NCI-H2171 (cell line): ENCODE measurements at places on chromosomes 11 and 22.

- DNase-seq = no peak
Measured at GRCh38 chr11:31826536-31827438, 15.7 kb upstream of the PAX6 start.

GRCh38 chr22:23106344-23106743 lies 35.4 kb downstream of the RSPH14 start:
- DNase-seq = no peak

DNA sequence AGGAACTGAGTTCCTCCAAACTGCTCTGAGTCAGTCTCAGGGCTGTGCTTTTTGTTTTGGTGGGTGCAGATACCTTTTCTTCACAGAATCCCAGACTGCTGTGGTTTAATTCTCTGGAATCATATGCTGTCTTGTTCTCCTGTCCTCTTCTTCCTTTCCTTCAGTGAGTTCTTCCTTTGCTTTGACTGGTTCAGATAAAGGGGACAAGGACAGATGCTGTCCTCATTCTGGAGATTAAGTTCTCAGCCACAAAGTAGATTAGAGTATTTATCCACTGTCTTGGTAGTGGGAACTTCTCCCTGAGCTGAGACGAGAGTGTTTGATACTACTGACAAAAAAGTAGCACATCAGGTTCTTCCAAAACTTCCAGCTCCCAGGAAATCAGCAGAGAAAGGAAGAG lies 13.3 kb downstream of the ZDHHC5 start:
- no peak for DNase-seq

DNA sequence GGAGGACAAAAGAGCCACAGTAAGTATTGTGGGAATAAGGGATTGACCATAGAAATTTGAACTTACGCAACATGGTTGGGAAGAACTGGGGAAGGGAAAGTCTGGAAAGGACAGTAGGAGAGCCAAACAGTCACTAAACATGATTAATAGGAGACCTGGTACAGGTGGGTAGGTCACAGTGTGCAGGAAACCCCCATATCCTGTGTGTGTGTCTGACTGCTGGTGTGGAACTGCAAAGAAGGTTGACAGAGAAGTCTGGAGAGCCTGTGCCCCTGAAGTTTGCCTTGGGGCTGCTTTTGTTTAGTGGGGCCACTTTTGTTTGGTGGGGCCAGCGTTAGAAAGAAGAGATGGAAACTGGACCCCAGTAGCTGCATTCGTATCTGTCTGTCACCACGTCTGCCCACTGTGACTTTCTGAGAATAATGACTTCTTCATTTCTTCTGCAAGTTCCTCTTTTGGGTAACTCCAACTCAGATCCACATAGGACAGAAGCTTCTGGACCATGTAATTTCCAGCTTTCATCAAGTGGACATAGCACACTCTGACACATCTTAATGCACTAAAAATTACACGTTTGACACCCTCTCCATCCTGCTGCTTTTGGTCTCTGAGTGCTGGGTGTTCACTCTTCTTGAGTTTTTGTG lies 126.8 kb upstream of the RAG2 start:
- DNase-seq = no peak

GRCh38 chr11:115488945-115489344 lies 15.3 kb downstream of the CADM1 start:
- DNase-seq = no peak
